AG08396 (cell line): ENCODE measurements at places on chromosomes 12 and 14.
A peak's percentile ranks its signal among the peaks of the same experiment; 100 is the strongest.

- DNase-seq, result peak; percentile 22
Measured at GRCh38 chr12:7439579-7440505, 4.1 kb downstream of the CD163L1 start.

DNA sequence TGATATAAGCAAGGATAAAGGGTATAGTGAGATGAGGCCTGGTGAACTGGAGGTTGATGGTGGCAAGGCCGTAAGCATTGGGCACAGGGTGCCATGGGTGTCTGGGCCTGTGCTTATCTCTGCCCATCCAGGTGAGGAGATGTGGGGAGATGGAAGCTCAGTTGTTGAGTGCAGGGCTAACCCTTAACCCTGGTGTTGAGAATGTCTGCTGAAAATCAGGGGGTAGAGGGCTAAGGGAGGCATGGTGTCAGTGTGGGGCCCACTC lies 86.1 kb downstream of the SYNE2 start:
- DNase-seq, result no peak

GRCh38 chr12:47741340-47741703 lies 16.0 kb upstream of the ENDOU start:
- DNase-seq, result no peak

GRCh38 chr12:109783965-109784244 lies 49.3 kb downstream of the TRPV4 start:
- DNase-seq, result no peak

DNA sequence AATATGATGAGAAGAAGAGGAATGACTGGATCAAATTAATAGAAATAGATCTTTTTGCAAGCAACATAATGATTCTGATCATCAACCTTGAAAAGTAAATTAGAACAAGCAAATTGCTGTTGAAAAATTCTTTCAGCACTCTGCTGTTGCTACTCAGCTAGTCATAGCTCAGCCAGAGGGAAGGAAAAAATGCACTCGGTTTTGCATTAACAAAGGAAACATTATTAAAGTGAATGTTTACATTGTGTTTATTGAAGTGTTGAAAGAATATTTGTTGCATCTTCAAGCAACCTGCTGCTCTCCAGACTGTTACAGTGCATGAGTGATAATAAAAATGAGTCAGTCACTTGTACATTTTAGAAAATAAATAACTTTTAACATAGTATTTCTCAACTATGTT lies 26.5 kb downstream of the AP5M1 start:
- no peak for DNase-seq

- no peak for DNase-seq
Measured at GRCh38 chr14:21038441-21039422, 3.4 kb upstream of the RNASE7 start.

DNA sequence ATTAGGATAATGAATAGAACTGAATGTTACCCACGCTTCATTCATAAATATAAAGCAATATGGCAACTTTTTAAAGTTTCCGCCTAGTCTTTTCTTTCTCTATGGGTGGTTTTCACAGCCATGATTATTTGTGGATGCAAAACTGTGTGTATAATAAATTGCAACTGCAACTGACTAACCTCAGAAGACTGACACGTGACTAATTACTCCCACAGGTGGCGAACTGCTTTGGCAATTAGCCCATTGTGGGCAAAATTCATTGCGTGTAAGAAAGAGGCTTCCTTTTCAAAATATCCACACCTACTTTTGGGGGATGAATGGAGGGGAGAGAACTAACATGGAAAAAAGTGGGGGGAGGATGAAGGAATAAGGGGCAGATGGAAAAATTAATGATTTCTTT lies 79.0 kb downstream of the SLC25A21 start:
- DNase-seq, result no peak

GRCh38 chr12:49294804-49295081 lies 204 bp upstream of the PRPH start:
- no peak for DNase-seq

DNA sequence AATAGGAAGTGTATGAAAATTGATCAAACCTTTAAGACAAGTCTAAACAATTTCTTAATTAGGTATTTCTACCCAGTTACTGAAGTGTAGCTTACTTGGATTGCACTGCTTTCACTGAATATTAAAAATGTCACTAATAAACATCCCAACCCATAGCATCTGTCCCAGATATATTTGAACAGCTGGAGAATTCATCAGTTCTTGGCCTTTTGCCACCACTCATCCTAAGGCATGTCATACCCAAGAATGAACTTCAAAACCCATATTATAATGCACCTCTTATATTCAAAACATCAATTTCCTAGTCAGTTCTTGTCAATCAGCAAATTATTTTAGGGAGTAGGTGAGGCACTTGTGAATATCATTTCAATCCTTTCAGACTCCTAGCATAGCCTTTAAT lies 392.3 kb downstream of the PAWR start:
- DNase-seq, result no peak

DNA sequence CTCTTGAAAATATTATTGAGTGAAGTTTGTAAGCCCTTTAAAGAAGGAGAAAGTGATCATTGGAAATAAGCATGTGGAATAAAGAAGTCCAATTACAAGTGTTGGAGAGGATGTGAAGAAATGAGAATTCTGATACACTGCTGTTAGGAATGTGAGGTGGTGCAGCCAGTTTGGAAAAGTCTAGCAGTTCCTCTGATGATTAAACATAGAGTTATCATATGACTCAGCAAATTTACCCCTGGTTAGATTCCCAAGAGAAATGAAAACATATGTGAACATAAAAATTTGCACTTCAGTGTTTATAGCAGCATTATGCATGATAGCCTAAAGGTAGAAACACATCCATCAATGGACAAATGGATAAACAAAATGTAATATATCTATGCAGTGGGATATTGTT lies 319.9 kb downstream of the AEBP2 start:
- DNase-seq, result no peak

DNA sequence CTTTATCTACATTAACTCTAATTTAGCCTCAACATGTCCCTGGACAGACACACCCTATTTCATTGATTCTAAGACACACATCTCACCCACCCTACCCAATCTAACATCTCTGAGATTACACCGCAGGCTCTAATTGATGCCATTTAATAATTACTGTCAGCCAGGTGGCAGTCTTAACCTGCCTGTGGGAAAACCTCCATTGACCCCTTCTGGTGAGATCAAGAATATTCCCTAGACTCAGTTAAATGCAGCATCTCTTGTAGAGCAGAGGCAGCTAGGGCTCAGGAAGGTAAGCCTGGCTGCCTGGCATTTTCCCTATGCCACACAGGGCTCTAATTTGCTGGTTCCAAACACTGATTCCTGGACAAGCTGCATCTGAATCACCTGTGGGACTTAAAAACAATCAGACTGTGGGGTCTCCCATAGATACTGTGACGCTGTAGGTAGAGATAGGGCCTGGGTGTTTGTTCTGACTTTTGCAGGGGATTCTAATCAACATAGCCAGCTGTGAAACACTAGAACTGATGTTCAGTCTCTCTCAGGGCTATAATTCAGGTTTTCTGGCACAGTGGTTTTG lies 14.3 kb downstream of the MCRS1 start:
- DNase-seq, result no peak

DNA sequence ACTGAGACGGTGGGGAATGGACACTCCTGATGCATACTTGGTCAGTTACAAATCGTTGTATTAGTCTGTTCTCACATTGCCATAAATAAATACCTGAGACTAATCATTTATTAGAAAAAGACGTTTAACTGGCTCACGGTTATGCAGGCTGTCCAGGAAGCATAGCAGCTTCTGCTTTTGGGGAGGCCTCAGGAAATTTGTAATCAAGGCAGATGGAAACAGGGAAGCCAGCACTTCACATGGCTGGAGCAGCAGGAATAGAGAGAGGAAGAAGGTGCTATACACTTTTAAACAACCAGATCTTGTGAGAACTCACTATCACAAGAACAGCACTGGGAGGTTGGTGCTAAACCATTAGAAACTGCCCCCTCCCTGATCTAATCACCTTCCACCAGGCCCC lies 418.2 kb downstream of the FLRT2 start:
- no peak for DNase-seq

DNA sequence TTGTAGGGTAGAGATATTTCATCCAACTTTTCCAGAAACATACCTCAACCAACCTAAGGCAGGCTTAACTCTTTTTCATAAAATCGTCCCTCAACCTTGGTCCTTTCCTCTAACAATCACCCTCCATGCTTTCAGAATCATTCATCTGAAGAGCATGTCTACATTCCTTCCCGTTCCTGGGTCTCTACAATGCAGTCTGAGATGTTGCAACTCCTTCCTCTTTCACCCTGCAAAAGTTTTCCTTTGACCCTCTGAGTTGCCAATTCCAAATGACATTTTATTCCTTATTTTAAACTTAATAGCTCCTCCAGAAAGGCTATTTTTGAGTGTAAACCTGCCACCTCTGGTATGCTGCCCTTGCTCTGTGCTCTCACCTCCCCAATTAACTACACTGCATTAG lies 16.7 kb downstream of the SLC7A7 start:
- no peak for DNase-seq

- no peak for DNase-seq
Measured at GRCh38 chr12:102568276-102568675, 87.9 kb upstream of the IGF1 start.

GRCh38 chr12:43921666-43922337 lies 85.9 kb downstream of the TMEM117 start:
- DNase-seq, result peak; percentile 48

DNA sequence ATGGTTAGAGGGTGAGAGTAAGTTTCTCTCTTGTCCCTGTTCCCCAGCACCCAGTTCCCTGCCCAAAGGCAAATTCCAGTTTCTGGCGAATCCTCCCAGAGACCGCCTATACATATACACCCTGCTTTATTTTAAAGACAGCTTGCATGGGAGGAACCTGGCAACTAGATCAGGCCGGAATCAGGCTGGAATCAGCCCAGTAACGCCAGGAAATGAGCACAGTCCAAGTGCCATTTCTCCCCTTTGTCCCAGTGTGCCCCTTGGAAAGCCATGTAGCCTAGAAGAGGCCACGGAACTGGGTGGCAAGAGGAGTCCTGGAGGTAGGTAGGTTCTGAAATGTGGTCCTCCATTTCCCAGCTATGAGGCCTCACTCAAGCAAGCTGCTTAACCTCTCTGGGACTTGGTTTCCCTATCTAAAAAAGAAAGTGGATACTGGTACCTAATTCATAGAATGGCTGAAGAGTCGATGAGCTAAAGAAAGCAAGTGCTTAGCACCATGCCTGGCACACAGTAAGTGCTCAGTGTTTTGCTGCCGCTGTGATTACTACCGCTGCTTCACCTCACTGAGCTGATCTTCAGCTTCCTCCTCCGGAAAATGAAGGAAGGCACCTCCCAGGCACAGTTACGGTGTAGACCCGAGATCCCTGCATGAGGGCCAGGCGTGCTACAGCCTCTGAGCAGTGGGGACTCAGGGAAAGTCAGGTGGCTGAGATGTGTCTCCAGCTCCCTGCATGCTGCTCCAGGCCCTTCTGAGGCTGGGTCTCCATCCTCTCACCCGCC lies 36.4 kb downstream of the PITPNM2 start:
- no peak for DNase-seq

DNA sequence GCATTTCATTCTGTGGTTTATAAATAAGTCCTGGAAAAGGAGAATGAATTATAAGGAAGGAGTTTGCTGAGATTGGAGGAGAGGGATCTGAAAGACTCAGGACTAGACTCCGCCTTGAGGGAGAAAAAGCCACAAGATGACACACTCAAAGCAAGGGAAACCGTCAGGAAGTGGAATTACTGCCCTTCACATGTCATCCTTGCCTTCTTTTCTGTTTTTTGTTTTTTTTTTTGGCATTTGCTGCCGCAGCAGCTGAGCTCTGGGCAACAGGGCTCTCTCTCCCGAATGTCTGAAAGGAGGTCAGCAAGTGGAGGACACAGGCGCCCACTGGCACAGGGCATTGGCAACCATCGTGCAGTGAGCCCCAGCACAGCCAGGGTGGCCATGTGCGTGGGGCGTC lies 344.9 kb downstream of the DPF3 start:
- no peak for DNase-seq

DNA sequence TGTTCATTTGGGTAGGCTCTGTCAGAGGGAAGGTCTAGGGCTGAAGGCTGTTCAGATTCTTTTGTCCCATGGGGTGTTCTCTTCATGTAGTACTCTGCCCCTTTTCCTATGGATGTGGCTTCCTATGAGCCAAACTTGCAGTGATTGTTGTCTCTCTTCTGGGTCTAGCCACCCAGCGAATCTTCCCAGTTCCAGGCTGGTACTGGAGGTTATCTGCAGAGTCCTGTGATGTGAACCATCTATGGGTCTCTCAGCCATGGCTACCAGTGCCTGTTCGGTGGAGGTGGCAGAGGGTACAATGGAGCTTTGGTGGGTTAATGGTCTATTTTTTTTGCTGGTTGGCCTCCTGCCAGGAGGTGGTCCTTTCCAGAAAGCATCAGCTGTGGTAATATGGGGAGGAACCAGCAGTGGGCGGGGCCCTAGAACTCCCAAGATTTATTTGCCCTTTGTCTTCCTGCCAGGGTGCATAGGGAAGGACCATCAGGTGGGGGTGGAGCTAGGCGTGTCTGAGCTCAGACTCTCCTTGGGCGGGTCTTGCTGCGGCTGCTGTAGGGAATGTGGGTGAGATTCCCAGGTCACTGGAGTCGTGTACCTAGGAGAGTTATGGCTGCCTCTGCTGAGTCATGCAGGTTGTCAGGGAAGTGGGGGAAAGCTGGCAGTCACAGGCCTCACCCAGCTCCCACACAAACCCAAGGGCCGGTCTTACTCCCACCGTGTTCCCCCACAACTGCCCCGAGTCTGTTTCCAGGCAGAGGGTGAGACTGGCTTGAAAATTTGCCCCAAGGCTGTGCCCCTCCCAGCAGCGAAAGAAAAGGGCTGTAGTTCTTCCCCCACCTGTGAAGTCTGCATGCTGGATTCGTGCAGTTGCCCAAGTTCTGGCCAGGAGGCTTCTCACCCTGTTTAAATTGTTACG lies 17.5 kb downstream of the MTRFR start:
- DNase-seq, result no peak

DNA sequence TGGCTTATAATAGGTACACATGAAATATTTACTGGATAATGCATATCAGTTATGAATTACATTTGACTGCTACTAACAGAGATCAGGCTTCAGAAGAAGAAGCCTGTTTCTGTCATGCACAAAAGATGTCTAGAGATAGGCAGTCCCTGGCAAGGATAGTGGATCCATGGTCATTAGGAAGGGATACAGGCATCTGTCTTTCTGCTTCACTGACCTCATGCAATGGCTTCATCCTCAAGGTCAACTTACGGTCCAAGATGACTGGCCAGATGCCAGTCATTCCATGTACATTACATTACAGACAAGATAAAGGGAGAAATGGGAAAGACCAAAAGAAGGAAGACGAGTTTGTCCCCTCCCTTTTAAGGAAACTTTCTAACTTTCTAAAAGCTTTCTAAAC lies 94.0 kb downstream of the NUAK1 start:
- no peak for DNase-seq
